ENCODE measurements at places on chromosomes 5 and 9.

DNA sequence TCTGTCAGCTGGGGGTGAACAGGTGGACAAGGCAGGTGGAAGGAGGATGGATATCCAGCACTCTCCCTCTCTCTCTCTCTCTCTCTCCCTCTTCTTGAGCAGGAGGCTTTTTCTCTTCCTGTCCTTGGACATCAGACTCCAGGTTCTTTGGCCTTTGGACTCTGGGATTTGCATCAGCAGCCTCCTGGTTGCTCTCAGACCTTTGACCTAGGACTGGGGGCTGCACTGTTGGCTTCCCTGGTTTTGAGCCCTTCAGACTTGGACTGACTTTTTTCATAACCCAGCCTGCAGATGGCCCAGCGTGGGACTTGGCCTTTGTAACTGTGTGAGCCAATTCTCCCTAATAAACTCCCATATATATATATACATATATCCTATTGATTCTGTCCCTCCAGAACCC lies 35.0 kb upstream of the SEMA4D start:
- no peak for DNase-seq

GRCh38 chr5:28809811-28810750 lies 1771.7 kb upstream of the CDH9 start:
- DNase-seq, result no peak

DNA sequence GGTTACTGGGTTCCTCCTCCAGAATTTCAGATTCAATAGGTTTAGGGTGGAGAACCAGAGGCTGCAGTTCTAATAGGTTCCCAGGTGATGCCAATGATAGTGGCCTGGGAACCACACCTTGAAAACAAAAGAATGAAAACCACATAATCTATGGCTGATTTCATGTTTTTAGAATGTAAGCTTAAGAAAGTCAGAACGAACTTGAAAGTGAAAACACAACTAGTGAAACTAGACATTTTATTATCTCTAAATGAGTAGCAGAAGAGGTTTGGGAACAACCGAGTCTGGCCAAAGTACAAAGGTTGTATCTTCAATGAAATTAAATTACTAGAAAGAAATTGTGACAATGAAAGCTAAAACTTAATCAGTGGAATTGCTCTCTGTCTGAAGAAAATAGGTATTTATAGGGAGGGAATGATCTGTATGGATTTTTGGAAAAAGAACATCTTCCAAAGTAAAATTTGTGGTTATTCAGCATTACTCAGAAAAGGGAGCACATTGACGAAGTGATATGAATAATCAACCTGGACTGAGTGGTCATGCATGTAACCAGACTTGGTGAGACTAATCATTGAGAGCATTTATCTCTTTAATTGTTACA lies 24.9 kb upstream of the CEP120 start:
- DNase-seq, result no peak

DNA sequence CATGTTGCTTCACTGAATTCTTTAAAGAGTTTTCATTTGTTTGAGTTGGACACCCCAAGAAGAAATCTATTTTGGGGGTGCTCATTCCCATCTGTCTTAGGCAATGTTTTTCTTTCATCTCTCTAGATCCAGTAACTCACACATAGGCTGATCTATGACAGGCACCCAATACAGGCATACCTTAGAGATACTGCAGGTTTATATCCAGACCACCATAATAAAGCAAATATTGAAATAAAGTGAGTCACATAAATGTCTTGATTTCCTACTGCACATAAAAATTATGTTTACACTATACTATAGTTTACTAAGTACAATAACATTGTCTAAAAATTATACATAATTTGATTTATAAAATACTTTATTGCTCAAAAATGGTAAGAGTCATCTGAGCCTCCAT lies 364.5 kb downstream of the MTRR start:
- no peak for DNase-seq

DNA sequence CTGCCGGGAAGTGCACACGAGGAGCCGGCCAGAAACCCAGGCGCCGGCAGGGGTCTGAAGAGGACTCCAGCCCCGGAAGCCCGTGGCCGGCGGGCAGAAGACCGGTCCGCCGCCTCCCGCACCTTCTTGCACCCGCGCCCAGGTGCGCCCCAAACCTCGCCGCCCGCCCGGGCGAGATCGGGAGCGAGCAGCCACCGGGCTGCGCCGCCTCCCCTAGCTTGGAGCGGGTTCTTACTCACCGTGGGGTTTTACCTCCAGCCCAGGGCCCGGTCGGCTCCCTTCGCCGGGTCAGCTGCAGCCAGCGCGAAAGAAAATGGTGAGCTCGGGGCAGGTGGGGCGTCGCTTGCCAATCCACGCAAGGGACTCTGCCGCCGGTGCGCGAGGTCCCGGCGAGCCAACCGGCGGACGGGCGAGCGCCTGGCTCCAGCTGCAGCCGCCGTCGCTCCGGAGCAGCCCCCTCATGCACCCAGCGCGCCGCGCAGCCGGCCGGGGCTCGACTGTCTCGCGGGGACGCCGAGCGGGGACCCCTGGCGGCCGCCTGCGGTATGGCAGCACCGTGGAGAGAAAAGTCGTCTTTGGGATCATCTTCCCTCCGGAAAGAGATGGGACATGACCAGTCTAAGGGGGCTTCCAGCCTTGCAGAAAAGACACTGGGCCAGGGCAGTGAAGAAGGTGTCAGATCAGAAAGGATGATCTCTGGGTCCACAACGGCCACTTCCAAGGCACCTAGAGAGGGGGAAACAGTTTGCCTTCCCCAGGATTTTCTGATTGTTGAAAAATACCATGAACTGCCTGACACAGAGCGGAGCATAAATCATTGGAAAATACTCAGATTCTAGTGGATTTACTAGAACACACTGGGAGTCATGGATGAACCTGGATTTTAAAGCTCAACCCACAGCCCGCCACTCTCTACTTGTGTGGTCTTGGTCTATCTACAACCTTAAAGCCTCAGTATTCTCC lies at the start of gene MOB3B:
MOB3B (minus strand) TSS at position 499 of the 963 bp plus-strand sequence. CDS start 74,264 bp downstream, outside the sequence.
- no peak for DNase-seq

- no peak for DNase-seq
Observed at GRCh38 chr5:151571270-151572173, 19.6 kb downstream of the FAT2 start.

- DNase-seq, result no peak
Observed at GRCh38 chr9:121797081-121797480, 145.6 kb downstream of the DAB2IP start.

DNA sequence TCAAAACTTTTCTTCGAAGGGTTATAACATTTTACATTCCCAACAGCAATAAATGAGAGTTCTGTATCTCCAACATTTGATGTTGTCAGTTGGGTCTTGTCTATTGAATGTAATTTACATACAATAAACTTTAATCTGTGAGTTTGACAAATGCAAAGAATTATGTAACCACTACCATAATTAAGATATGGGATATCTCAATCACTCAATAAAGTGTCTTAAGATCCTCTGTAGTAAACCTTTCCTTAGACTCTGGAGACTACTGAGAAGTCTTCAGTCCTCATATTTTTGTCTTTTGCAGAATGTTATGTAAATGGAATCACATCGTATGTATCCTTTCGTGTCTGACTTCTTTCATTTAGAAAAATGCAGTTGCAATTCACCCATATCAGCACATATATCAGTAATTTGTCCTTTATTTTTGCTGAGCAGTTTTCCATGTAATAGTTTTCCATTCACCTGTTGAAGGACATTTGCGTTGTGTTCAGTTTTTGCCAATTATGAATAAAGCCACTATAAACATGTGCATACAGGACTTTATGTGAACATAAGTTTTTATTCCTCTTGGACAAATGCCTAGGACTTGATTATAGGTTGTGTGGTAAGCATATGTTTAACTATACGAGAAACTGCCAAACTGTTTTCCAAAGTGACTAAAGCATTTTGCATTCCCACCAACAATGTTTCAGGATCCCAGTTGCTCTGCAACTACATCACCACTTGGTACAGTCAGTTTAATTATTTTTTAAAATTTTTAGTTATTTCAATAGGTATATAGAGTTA lies 784.6 kb upstream of the ZNF608 start:
- DNase-seq, result no peak

GRCh38 chr9:32855752-32856151 lies 72.4 kb downstream of the TMEM215 start:
- no peak for DNase-seq

- no peak for DNase-seq
Observed at GRCh38 chr5:149804478-149805450, 74.7 kb downstream of the PPARGC1B start.

DNA sequence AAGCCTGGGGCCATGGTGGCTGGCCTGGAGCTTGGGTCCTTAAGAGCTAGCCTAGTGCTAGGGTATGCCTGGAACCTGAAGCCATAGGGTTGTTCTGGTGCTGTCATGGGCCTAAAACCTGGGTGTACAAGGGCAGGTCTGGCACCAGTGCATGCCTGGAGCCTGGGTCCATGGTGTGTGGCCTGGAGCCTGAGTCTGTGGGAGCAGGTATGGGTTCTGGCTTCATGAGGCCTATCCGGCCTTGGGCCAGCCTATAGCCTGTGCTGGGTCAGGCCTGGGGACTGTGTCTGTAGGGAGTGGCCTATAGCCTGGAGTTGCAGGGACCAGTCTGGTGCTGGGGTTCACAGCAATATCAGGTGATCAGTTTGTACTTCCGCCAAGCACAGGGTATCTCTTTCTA lies 347.2 kb upstream of the MEF2C start:
- DNase-seq, result no peak

GRCh38 chr9:137710704-137711103 lies 91.9 kb downstream of the EHMT1 start:
- no peak for DNase-seq

DNA sequence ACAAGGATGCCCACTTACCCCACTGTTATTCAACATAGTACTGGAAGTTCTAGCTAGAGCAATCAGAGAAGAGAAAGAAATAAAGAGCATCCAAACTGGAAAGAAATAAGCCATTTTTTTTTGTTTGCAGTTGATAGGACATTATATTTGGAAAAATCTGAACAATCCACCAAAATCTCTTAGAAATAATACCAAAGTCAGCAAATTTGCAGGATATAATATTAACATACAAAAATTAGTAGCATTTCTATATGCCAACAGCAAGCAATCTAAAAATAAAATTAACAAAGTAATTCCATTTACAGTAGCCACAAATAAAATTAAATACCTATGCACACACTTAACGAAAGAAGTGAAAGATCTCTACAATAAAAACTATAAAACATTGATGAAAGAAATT lies 599.3 kb downstream of the CDH9 start:
- DNase-seq, result no peak

- no peak for DNase-seq
Observed at GRCh38 chr5:43020399-43020746, 19.7 kb downstream of the ANXA2R start.

GRCh38 chr9:129626079-129626624 lies at the start of gene NTMT1:
TSS of gene NTMT1 (plus strand) at chr9:129626163. CDS start at chr9:129632704, 6,541 bp downstream.
- DNase-seq, result no peak

- no peak for DNase-seq
Observed at GRCh38 chr9:133127340-133127981, 6.4 kb upstream of the RALGDS start.

- DNase-seq, result no peak
Observed at GRCh38 chr5:143064218-143064641, 294.1 kb downstream of the ARHGAP26 start.
